ENCODE measurements at places on chromosomes 5 and 9.

DNA sequence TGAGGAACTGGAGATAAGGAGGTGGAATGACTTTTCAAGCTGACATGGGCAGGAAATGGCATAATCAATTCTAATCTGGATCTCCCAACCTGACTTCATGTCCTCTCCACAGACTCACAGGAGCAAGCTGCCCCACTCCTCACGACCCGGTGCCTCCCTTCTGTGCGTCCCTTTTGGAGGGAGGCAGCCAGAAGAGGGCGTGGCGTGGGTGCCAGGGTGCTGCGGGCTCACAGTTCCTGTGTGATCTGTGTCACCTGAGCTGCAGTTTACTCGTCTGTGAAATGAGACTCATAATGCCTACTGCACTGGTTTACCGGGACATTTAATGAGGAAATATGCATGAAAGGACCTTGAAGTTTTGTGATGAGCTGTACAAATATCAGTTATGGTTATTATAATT is 207.4 kb downstream of the DAB2IP start:
- DNase-seq, result no peak

- no peak for DNase-seq
These were observed 83.3 kb upstream of the CCDC112 start for GRCh38 chr5:115379622-115380344.

- DNase-seq, result no peak
These were observed 95.6 kb downstream of the RFK start for GRCh38 chr9:76298521-76299144.

GRCh38 chr5:14155075-14155474 is 11.9 kb downstream of the TRIO start:
- no peak for DNase-seq

DNA sequence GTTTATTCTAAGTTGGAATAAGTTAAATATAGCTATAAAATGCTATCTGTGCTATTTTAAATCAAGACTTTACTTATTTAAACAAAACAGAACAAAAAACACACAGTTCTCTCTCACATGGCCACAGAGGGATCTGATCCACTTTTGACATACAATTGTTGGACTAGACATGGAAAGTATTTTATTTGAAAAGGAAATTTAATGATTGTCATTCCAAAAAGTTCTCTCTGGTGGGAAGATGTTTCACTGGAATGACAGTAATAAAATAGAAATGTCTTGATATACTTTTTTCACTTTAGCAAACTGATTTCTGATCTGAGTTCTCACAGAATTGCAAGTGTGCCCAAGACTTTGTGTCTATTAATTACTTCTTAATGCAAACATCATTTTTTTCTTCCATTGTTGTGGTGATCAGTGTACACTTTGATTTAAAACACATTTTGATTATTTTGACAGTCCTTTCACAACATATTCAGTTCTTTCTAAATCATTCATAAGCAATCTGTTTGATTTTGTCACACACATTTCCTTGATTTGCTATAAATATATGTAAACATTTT is 30.1 kb upstream of the MINAR2 start:
- DNase-seq, result no peak

GRCh38 chr9:6938873-6939272 is 181.1 kb downstream of the KDM4C start:
- DNase-seq, result no peak

DNA sequence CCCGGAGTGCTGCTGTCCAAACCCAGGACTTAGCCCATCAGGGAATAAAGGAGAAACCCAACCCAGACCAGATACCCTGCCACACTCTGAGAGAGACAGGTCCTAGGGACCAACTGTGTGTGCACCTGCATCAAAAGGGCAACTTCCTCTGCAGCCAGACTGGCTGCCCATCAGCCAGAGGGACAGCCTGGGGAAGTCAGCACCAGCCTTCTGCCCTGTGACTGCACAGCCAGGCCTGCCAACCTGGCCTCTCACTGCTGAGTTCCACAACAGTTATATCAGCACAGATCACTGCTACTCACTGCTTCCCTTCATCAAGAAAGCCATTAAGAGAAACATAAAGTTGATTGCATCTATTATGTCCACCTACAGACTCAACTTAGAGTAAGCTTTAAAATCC is 18.0 kb downstream of the GABBR2 start:
- no peak for DNase-seq

DNA sequence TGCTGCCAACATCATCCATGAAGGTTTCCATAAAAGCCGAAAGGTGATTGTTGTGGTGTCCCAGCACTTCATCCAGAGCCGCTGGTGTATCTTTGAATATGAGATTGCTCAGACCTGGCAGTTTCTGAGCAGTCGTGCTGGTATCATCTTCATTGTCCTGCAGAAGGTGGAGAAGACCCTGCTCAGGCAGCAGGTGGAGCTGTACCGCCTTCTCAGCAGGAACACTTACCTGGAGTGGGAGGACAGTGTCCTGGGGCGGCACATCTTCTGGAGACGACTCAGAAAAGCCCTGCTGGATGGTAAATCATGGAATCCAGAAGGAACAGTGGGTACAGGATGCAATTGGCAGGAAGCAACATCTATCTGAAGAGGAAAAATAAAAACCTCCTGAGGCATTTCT is 10.1 kb downstream of the TLR4 start:
- no peak for DNase-seq

DNA sequence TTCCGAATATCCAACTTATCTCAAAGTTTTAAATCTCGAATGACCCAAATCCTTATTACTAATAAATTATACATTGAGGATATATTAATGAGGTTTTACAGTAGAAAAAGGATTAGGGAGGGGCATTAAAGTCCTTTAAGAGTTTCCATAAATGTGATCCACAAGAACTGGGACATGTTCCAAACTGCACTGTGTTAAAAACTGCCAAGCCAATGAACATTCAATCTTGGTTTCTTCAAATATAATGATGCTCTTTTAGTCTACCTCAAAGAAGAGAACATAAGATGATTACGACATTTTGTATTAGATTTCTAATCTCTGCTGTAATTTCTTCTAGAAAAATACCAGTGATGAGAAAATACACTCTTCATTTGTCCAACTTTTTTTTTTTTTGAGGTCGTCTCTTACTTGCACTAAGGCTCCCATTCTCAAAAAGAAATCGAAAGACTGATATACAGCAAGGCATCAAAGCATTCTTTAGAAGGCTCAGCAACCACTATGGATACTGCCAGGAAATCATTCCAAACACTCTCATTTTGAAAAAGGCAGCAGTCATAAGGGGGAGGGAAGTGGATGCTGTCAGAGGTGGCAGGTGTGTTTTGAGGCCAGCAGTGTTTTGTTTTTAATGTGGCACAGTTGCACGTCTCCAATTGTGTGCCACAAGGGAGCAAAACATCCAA is 1.7 kb downstream of the PTAR1 start:
- no peak for DNase-seq

All from activated T-cell treated with anti-CD3 and anti-CD28 coated beads for 24 hours (primary cell).